Stimulated activated CD8-positive, alpha-beta memory T cell treated with anti-CD3 and anti-CD28 coated beads, Interleukin-4, amount 100 ng/mL, for 1 hour (primary cell): ENCODE measurements at places on chromosomes 12 and 14.

GRCh38 chr12:80648881-80649280 is 58.6 kb upstream of the MYF6 start:
- DNase-seq = no peak

- DNase-seq = no peak
These were observed 93.1 kb downstream of the ADCK1 start for GRCh38 chr14:77892890-77893484.

- no peak for DNase-seq
These were observed 1.9 kb upstream of the PRKAG1 start for GRCh38 chr12:49020441-49020840.

DNA sequence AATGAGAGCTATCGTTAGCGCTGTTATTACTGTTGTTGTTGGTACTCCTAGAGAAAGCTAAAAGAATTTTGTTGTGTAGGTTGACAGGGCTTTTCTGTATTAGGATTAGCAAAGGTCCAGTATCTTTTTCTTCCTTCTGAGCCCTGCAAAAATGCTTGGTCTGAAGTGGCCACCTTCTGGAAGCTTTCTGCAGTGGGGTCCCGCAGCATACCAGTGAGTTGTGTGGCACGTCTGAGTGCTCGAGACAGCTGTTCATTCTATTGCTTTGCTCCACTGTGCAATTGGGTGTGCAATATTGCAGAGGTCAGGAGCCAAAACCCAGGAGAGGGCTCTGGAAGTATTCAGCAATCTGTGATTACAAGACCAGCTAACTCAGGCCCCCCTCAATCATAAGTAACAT is 57.1 kb downstream of the CCDC60 start:
- no peak for DNase-seq

GRCh38 chr12:104011253-104011652 is 38.7 kb downstream of the GLT8D2 start:
- no peak for DNase-seq

DNA sequence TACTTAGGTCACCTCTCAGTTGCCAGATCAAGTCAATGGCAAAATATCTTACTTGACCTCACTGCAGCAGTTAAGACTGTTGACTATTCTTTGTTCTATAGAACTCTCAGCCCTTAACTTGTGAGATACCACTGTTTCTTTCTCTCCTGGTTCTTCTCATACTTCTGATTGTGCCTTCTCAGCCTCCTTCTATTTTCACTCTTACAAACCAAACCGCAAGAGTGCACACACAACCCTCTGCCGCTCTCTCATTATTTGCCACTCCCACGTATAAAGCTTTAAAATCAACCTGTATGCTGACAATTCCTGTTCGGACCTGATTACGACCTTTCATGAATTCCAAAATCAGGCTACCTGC is 4.5 kb downstream of the E2F7 start:
- DNase-seq = no peak

GRCh38 chr12:29750131-29750927 is 33.4 kb downstream of the TMTC1 start:
- no peak for DNase-seq
